HuH-7 (cell line): ENCODE measurements at places on chromosomes 7 and 10.

DNA sequence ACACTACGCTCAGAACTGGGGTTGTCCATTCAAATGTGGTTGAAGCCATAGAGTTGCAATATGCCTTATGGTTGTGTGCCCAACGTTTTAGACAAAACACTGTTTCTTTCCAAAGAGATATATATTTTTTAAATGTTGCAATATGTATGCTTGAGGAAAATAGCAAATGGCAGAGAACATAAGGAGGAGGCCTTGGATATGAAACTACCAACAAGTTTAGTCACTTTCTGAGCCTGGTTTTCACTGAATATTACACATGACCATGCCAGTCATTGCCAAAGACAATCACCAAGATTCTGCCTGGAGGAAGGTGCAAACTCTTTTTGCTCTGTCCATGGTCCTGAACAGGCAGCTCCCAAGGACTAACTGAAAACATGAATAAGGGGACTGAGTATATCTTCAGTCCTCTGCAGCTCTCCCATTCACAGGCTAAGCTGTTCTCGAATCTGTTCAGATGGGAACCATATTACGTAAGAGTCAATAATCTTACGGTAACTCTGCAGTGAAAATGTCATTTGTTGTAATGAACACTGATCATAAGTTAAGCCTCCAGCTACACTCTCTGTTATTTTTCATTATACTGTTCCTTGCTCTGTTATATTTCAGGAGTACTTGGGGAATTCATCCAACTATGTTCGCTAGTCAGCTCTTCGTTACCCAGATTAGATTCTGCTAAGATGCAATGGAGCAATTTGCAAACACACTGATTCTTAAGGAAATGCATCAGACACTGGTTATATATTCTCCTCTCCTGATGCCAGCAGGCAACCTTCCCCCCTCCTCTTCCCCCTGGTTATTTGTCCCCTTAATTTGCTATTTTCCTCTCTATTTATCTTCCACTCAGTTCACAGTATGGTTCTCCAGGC lies 90.7 kb upstream of the C1QL3 start:
- peak; percentile 51 for DNase-seq

DNA sequence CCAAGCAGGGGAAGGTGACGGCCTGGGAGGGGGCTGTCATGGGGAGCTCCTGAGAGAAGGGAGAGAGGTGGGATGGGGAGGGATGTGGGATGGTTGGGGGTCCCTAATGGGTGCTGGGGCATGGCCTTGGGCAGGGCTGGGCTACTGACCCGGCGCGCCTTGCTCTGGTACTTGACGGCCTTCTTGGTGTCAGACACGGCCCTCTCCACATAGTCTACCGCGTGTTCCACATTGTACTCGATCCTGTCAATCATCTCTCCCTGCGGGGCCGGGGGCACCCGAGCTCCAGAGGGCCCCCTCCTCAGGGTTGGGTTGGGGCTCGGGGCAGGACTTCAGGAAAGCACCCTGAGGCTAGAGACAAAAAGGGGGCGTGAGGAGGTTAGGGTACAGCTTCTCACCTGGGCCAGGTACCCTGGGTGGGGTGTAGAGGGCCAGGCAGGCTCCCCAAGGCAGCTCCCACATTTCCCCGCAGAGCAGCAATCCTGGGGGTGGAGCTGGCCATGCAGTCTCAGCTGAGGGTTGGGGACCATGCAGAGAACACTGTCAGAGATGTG lies 17.3 kb downstream of the BUD23 start:
- no peak for DNase-seq

- DNase-seq = no peak
Measured at GRCh38 chr10:86387178-86387794, 20.7 kb upstream of the GRID1 start.

DNA sequence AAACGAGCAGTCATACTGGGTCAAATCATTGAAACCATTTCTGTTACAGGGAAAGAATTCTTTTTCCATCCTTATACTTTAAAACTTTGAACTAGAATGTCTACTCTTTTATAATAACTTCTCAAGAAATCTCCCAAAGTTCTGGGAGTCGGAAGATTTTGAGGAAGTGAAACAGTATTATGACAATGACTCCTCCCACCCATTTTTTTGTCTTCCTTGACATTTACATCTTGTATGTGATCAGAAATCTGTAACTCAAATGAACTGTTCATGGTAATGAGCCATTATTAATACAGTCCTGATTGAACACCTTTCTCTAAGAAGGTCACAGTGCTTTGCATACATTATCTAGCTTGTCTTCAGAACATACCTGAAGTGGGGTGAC lies 227.4 kb downstream of the CELF2 start:
- DNase-seq = no peak

DNA sequence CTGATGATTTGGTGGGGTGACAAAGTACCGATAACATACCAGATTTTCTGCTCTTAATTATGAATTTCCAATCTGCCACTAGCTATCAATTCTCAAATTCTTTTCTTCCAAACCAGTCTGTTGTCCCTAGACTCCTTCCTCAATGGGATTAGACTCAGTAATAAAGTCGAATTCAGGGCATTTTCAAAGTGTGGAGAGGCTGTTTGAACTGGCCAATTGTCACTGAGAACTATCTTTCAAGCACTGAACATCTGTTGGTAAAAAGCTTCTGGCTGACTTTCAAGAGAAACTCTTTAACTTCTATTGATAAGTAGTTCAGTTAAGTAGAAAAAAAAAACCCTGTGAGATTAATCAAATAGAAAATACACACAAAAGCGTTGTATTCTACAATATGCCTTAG lies 108.9 kb downstream of the SAMD9 start:
- no peak for DNase-seq

DNA sequence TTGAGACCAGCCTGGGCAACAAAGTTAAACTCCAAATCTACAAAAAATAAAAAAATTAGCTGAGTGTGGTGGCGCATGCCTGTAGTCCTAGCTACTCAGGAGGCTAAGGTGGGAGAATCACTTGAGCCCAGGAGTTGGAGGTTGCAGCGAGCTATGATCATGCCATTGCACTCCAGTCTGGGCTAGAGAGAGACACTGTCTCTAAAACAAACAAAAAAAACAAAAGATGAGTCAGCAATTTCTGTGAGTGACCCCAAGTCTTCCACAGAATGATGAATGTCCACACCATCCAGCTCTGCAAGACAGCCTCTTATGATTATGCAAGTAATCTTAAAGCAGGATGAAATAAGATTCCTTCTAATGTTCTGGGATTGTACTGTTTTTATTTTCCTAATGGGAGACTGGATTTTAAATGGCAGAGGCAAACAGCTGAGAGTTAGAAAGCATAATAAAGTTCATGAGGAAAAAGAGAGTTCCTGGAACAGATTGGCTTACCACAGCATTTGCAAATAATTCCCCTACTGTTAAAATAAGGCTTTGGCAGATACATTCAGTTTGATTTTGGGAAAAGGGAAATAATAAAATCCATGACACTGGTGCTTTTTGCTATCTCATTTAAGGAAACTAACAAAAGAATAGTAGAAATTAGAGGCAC lies 18.9 kb upstream of the PRKAR2B start:
- no peak for DNase-seq

DNA sequence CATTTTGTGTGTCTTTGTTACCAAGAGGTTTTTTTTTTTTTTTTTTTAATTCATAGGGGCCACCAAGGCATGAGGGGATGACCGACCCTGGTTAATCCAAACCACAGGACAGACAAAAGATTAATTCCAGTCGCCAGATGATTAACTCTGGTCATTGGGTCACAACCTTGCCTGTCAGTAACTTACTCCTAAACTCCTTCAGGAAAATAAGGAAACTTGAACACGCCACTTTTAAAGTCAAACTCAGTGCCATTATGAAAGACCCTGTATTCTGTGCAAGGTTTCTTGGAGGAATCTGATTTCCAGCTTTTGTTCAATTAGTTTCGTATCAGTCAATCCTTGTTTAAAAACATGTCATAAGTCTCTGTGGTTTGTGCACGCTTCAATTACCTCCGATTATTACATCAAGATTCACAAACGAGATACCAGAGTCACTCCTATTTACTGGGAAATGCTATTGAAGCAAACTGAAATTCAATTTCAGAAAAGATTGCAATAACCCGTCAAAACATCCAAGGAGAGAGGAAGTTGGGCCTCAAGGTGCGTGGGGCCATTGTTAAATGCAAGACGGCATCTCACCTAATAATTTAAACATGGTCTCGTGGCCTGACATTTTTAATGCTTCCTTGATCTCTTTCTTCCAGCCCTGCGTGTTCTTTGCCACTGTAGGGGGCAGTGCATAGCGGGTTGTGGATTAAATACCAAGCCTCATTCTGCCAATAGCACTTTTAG lies 44.0 kb downstream of the NRP1 start:
- no peak for DNase-seq

DNA sequence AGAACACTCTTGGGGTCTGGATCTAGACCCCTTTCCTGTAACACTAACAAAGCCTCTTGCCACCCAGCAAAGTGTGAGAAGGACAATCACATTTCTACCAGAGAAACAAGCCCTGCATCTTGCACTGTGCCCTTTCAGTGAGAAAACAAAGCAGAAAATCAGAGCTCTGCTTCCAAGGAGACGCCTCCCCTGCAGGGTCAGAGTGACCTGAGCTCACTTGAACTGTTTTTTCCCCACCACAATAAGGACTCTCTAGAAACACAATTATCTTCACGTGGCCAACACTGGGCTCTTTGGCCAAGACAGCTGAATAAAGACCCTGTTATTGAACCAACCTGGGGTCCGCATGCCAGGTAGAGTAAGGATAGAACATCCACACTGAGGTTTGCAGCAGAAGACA lies 30.1 kb upstream of the PRLHR start:
- DNase-seq = no peak

DNA sequence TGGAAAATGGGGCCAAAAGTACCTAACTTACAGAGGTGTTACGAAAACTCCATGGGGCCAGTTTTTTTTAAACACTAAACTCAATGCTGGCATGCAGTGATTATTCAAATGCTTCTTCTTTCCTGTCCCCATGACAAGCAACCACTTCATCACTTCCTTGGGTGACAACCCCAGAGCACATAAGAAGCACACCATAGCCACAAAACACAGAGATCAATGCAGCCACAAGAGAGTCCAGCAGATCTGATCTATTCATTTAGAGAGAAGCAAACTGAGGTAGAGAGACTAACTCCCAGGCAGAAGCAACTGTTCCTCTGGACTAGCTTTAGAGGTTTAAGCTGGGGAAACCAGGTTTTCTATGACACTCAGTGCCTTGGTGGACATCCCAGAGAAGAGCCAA lies 180.0 kb downstream of the GRID1 start:
- no peak for DNase-seq

- no peak for DNase-seq
Measured at GRCh38 chr7:47688311-47689100, 106.6 kb upstream of the TNS3 start.

- no peak for DNase-seq
Measured at GRCh38 chr10:75331081-75331480, 70.5 kb downstream of the ZNF503 start.

DNA sequence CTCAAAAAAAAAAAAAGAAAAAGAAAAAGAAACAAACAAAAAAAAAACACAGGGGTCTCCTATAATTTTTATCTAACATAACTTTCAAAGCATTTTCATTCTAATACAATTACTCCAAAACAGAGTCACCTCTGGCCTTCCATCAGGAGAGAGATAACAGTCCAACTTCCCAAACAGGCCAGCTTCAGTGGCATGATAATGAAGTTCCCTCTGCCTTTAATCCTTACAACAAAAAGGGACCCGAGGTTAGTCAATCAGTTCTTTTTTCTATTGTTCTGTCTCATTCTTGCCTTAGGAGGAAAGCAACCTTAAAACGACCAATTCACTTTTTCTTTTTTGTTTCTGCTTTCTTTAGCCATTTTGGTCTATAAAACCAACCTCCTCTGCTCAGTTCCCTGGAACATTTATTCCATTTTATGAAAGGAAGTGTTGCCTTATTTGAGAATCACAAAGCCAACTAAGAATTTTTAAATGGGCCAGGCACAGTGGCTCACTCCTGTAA lies 16.5 kb upstream of the FXYD4 start:
- DNase-seq = no peak

GRCh38 chr10:104546336-104546735 lies 94.8 kb upstream of the SORCS3 start:
- no peak for DNase-seq

GRCh38 chr10:58266826-58267712 lies 625 bp downstream of the IPMK start:
- no peak for DNase-seq

DNA sequence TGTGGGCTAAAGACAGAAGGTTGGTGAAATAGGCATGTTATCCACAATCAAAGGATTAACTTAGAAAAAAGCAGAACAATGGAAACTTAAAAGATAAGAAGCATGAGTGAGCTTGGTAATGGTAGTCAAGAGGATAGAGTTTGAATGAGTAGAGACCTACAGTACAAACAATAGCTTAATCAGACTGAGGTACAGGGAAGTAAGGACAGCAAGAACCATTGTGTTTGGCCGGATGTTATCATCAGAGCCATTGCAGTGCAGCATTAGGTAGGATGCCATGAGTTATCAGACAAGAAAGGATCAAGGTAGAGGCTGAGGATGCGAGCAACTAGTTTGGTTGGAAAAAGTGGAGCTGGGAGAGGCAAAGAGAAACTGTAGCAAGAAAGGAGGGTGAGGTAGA lies 353.3 kb upstream of the VSTM2A start:
- DNase-seq = no peak

DNA sequence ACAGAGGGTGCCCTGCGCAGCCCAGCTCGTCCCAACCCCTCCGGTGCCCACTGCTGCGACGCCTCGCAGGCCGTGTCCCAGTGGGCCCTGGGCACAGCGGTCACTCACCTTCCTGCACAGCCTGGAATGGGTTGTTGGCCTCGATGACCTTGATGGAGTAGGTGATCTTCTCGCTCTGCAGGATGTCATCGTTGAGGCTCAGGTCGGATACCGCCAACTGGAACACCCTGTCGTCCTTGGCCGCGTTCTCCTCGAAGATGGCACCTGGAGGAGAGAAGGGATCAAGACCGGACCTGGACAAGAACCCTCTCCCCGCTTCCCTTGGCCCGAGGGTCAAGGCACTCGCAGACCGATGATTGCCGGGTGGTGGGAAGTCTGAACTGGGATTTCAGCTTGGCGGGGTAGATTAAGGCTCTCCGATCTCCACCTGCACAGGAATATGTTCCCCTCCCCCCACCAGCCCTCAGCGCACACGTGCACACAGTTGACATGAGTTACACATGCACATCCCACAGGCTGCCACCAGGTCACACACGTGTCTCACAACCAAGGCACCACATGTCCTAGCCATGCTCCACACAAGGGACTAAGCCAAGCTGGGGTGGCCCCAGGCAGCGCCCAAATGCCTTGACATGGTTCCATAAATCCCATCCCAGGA lies 2.6 kb downstream of the GRID1 start:
- DNase-seq = no peak

DNA sequence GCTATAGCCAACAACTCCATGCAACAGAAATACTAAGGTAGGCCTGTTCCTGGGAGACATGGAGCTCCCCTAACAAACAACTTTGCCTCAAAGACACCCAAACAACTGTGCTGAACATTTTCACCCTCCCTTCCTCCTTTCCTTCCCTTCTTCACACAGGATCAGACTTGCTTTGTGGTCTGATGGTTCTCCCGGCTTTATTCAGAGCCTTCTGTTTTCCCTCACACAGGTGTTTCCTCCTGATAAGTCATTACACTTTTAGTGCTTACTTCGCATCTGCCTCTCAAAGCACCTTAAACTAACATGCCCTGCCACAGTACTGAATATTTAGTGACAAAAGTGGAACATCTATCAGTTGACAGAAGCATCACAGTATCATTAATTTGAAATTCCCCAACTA lies 56.3 kb upstream of the YAE1 start:
- DNase-seq = no peak
